Fibroblast of skin of back (primary cell): ENCODE measurements at places on chromosomes 4 and X.

GRCh38 chr4:80091184-80091583 is 18.2 kb upstream of the ANTXR2 start:
- DNase-seq: peak; percentile 61

DNA sequence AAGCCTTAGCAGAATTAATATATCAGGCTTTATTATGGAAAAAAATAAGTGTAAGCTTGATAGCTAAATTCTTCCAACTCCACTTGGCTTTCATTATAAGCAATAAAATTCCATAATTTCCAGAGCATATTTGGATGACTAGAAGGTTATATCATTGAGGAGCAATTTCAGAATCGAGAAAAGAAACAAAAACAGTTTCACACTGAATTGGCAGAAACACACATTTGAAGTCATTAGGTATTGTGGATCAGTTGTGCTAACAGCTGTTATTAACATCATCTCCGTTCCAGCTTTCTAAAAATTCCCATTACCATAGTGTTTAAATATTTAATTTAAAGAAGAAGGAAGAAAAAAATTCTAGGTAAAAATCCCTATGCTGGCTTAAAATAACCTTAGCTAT is 92.6 kb downstream of the ANTXR2 start:
- no peak for DNase-seq

DNA sequence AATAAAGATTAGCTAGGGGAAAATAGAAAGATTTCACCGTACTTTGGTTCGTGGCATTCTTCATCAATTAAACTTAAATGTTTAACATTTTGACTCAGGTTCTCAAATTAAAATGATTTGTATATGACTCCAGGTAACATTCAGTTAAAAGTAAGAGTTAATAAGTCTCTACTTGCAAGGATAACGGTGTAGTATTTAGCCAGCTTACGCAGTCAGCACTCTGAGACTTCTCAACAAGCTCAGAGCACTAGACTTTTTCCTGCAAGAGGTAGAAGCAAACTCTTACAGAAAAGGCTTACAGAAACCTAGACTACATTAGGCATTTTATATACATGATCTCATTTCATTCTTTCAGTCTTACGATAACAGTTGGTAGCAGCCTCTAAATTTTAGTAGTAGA is 96.4 kb upstream of the PPARGC1A start:
- DNase-seq: no peak

GRCh38 chr4:181819946-181820345 is 423.3 kb upstream of the TENM3 start:
- DNase-seq: peak; percentile 49

DNA sequence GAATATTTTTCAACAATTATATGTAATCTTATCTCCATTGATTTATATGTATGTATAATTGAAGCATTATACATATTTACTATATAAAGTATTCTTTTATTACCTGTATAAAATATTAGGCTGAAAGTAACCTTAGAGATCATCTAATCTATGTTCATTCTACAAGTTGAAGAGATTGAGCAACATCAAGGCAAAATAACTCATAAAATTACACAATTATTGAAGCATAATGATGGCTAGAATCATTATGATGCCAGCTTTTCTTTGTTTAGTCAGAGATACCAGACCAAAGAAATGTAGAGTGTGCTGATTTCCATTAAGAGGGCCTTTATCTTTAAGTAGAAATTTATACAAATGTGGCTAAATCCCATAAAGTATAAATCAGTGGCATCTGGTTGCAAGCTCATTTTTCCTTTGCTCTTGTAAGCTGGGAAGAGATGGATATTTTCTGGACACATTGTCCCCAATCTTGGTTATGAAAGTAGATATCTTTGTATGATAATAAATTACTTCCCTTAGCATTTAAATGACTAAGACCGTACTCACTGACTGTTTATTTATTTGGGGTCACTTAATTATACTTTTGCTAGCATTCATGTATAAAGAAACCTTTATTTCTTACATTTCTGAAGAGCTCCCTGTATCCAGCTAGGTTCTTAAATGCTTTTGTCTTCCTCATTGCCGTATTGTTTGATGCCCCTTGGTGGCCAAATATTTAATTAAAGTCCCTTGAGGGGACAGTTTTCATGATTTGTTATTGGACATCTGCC is 339.8 kb downstream of the PCDH7 start:
- DNase-seq: no peak

GRCh38 chrX:5113128-5113527 is 1115.5 kb downstream of the NLGN4X start:
- peak; percentile 5 for DNase-seq

DNA sequence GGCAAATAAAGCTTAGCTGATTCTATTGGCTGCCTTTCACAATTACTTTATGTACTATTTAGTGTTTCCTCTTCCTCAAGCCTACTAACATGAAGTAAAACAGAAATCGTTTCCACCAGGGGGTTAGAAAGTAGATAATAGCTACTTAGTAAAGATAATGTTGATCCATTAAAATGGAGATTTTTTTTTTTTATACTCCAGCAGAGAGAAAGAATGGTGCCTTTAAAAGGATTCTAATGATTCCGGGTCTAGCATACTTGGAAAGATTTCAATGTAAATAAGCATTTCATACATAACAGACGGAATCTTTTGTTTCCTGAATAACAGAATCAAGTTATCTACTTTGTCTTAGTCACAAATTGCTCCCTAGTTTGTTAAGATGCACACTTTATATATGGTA is 37.1 kb downstream of the GK start:
- peak; percentile 25 for DNase-seq

- no peak for DNase-seq
Measured at GRCh38 chr4:185120631-185120946, 22.5 kb upstream of the SLC25A4 start.

DNA sequence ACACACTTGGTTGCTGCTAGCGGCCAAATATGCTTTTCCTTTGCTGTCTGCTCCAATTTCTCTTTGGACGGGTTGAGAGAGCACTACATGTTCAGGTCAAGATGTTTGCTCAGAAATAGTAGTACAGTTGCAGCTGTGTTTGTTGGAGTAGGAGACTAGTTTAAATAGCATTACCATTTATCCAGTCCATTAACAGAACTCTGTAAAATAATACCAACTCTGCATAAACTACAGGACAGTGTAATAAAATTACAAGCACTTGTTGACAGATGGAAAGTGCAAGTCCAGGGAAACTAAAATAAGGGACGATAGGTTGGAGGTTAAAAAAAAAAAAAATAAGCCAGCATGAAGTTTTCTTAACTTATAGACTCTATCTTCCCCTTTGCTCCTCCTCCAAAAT is 20.2 kb downstream of the SLIT2 start:
- no peak for DNase-seq

DNA sequence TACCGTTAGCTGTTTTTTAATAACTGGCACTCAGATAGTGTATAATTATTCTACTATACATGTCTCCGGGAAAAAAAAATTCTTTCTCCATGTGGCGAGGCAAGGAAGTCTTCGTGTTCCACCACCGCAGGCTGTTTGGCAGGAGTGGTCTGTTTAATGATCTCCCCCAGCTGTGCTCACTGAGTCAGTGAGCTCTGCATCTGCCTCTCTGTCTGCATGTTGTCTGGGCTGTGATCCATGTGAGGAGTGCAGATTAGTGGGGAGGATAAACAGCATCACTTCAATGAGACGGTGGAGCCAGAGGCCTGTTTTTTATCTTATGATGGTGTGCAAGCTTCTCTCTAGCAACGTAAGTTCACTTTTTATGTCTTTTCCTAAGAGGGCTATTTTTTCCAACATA is 69.8 kb downstream of the RPS3A start:
- peak; percentile 84 for DNase-seq

GRCh38 chrX:41827886-41828285 is 95.5 kb downstream of the CASK start:
- peak; percentile 70 for DNase-seq

GRCh38 chr4:6873291-6873690 is 36.3 kb upstream of the TBC1D14 start:
- DNase-seq: peak; percentile 13

DNA sequence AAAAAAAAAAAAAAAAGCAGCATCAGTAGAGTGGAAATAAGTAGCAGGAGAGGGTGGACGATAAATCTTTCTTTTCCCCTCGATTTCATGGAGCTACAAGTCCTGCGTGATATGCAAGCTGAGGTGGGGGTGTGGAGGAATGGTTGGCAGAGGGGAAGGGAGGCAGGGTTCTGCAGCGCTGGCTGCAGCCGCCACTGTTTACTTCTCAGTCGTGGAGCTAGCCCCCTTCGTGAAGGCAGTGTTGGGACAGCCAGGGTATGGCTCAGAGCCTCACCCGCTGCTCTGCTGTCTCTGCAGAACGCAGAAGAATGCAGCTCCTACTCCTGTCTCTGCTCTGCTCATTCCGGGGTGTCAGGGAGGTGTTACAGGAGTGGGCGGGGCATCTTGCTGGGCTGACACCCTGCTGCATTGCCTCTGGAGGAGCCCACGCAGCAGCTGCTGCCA is 140.6 kb downstream of the GPM6A start:
- DNase-seq: no peak

GRCh38 chr4:115113506-115114106 is at the start of gene NDST4:
NDST4 (minus strand) TSS chr4:115113620; CDS start chr4:115077036, 36,584 bp downstream.
- peak; percentile 39 for DNase-seq

- no peak for DNase-seq
Measured at GRCh38 chr4:3361406-3361805, 68.6 kb downstream of the RGS12 start.

- peak; percentile 61 for DNase-seq
Measured at GRCh38 chr4:53961351-53961750, 103.1 kb downstream of the CHIC2 start.

DNA sequence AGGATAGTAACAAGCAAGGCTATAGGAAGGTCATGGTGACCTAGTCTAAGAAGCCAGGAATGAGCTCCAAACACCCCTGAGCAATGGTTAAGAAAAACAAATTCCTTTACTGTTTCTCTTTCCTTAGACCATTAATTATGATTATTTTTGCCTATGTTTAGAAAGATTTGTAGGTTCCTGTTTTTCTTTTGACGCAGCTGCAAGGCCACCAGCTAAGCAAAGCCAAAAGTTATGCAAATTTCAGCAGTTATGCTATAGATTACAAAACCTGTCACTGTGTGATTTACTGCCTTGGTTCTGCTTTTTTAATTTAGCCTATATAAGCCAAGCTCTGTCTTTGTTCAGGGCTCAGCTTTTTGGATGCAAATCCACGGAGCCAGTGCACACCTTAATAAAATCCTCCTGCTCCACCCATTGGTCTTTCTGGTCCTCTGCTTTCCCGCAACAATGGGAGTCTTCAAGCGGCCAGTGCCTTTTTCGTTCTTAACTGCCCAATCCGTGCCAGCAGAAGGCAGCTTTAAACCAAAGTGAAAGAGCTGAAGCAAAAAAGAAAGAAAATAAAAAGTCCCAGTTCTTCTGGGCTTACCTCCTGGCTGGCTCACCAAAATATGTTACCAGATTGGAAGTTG is 1.4 kb upstream of the CEP135 start:
- DNase-seq: peak; percentile 60

DNA sequence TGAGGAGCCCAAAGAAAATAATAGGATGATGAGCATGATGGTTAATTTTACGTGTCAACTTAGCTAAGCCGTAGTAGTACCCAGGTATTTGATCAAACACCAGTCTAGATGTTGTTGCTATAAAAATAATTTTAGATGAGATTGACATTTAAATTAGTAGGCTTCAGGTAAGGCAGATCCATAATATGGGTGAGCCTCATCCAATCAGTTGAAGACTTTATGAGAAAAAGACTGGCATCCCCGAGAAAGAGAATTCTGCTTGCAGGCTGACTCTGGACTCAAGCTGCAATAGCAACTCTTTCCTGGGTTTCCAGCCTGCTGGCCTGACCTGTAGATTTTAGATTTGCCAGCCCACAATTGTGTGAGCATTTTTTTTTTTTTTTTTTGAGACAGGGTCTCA is 192.8 kb upstream of the LNX1 start:
- no peak for DNase-seq

GRCh38 chr4:38621028-38621684 is 42.8 kb upstream of the KLF3 start:
- no peak for DNase-seq

- no peak for DNase-seq
Measured at GRCh38 chrX:44674906-44675305, 132.2 kb upstream of the FUNDC1 start.

DNA sequence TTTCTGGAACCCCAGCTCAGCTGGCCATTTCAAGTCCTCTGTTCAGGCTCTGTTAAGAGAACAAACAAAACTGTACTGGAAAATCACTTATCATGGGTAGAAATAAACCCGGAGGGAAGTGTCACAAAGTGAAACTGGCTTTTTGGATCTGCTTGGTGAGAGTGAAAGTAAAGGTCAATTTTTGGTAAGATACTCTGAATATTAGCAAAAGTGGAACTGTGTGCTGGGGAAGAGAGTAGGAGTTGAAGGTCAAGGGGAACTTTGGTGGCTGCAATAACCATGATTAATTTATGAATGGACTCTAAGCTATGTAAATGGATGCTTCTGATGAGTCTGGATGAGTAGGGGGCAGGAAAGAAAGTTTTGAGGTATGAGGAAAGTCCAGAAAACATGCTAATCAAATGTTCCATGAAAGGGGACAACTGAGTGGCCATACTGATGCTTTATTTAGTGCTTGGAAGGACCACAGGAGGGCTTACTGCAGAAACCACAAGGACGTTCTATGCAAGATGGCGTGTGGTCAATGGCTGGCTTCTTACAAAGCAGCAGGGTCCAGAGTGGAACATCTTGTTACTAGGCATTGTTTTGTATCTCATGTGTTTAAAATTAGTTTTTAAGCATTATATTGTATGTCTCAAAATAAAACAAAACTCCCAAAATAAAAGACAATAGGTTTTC is 36.8 kb upstream of the TNIP3 start:
- no peak for DNase-seq

DNA sequence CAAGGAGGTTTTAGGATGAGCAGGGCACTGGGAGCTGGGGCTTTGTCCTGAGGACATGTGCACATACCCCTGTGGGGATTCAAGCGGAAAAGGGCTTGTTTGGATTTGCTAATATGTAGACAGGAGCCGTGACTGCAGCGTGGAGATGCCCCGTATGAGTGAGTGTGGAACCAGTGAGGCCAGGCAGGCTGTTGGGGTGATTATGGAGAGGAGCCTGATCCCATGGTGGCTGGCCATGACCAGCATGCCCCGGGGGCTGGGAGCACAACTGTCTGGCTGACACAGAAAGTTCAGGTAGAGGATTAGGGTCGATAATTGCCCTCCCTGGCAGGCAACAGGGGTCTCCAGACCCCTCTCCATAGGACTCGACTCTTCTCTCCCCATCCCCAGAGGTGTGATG is 68.8 kb upstream of the STX18 start:
- no peak for DNase-seq

- no peak for DNase-seq
Measured at GRCh38 chr4:176653401-176654220, 139.1 kb downstream of the VEGFC start.
